ENCODE measurements at places on chromosomes 11 and 22.

- DNase-seq: no peak
Observed at GRCh38 chr11:128644576-128644975, 49.3 kb upstream of the FLI1 start.

- DNase-seq: no peak
Observed at GRCh38 chr22:17969701-17970113, 54.7 kb downstream of the MICAL3 start.

- no peak for DNase-seq
Observed at GRCh38 chr22:23849009-23850006, 8.4 kb upstream of the SLC2A11 start.

GRCh38 chr22:42813501-42813900, 43.6 kb downstream of the ARFGAP3 start:
- DNase-seq: no peak

- DNase-seq: no peak
Observed at GRCh38 chr11:123218451-123218850, 23.4 kb upstream of the CLMP start.

- DNase-seq: no peak
Observed at GRCh38 chr11:31303644-31304180, 65.8 kb downstream of the DCDC1 start.

GRCh38 chr11:117535201-117535849, 207.7 kb downstream of the CEP164 start:
- DNase-seq: no peak

- DNase-seq: no peak
Observed at GRCh38 chr11:133951327-133952198, 5.2 kb downstream of the IGSF9B start.

Data from NCI-H1048 (cell line).